Lower leg skin (tissue), 4 donors: ENCODE measurements at places on chromosomes 3 and 15.

DNA sequence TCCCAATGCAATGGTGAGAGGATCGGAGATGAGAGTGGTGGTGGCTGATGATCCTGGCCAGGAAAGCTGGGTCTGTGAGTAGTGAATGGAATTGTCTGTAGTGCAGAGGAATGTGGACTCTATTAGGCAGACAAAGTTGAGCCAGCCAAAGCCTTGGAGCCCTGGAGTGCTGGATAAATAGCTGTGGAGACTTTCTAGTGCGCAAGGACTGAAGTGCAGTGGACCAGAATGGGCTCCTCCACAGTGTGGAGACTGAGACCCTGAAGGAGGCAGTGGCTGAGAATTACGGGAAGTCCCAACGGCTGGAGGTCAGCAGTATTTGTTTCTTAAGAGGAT is 874 bp downstream of the ZNF662 start:
- DNase-seq = no peak

DNA sequence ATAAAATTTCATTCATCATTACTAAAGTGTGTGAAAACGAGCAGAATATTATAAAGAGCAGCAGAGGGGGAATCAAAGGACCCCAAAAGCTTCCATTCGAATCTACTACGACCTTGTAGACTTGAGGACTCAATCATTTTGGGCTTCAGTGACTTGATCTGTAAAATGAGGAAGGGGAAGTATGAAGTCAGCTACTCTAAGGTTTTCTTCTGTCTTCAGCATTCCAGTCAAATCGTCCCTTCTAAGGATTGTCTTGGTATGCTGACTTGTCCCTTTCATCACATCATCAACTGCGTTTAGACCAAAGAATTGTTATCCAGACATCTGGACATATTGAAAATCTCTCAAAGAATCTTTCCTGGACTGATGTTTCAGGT is 44.8 kb downstream of the PLD1 start:
- no peak for DNase-seq

- no peak for DNase-seq
Observed at GRCh38 chr15:25711164-25711563, 152.0 kb downstream of the ATP10A start.

DNA sequence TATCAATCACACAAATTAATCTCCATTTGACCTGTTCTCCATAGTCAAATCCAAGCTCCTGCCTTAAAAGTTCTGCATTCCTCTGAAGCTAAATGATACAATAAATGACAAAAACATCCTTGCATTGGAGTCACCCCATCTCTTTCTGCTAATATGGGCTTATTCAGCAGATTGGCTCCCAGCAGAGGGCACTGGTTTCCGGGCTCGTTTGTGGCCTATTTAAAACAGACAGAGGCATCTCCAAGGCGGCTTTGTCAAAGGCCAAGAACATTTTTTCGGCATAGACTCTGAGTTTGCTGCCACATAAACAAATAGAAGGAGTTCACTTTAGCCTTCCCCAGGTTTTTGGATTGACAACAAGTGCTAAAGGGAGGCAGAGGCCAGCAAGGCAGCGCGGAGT is 204.4 kb upstream of the RASGRP1 start:
- DNase-seq = no peak

GRCh38 chr3:185353823-185354614 is 8.9 kb upstream of the MAP3K13 start:
- peak; percentile 57 for DNase-seq

- no peak for DNase-seq
Observed at GRCh38 chr3:14434498-14435151, 32.2 kb downstream of the SLC6A6 start.

DNA sequence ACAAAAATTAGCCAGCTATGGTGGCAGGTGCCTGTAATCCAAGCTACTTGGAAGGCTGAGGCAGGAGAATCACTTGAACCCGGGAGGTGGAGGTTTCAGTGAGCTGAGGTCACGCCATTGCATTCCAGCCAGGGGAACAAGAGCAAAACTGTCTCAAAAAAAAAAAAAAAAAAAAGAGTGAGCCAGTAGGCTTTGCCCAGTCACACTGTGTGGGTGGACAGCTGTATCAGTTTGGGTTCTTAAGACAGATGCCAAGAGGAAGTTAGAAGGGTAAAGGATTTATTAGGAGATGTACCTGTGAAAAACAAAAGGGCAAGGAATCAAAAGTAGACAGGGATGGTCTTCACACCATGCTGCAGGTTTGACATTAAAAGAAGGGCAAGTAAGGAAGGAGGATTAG is 86.1 kb upstream of the CGNL1 start:
- DNase-seq = no peak

DNA sequence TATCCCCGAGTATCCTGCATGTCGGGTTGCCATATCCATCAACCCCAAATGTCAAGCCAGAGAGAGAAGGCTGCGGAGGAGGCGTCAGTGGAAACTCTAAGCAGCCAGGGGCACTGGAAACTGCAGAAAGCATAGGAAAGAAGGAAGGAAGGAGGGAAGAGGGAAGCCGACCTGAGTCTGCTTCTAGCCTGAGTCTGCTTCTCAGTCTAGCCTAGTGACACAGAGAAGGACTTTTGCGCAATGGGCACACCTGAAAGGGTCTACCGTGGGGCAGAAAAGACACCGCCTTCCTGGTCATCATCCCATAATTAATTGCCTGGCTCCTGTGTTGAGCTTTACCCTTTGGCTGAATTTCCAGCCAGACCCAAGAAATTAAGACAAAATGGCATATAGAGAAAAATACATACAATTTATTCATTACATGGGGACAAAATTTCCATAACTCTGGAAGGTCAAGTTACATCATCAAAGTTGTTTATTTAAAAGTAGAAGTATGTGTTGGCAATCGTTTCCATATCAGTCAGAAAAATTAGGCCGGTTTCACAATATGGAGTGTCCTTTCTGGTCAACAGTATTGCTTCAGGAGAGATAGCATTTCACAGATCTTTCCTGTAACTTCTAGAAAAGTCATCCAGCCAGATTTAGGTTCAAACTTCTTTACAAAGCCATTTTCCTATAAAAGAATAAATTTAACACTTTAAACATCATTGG is 10.3 kb downstream of the BCL2A1 start:
- no peak for DNase-seq

GRCh38 chr3:184842433-184842832 is 30.5 kb downstream of the VPS8 start:
- DNase-seq = no peak

GRCh38 chr15:40110866-40111550 is 2.3 kb upstream of the BMF start:
- DNase-seq = no peak

DNA sequence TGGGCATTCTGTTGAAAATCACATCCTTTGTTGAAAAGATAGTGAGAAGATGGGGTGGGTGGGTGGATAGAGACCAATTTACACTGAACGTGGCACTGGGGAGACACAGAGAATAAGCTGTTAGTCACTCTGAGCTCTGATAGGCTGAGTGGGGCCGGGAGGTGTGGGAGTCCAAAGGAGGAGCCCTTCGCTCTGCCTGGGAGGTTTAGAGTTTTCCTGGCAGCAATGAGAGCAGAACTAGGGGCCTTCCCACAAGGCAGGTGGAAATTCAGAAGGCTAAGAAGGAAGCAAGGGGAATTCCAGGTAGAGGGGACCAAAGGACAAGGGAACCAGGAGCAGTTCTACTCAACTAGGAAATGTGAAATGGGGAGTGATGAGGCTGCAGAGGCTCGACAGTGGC is 272.7 kb downstream of the RPLP1 start:
- no peak for DNase-seq

- peak; percentile 40 for DNase-seq
Observed at GRCh38 chr3:8741581-8742261, 8.1 kb downstream of the CAV3 start.

DNA sequence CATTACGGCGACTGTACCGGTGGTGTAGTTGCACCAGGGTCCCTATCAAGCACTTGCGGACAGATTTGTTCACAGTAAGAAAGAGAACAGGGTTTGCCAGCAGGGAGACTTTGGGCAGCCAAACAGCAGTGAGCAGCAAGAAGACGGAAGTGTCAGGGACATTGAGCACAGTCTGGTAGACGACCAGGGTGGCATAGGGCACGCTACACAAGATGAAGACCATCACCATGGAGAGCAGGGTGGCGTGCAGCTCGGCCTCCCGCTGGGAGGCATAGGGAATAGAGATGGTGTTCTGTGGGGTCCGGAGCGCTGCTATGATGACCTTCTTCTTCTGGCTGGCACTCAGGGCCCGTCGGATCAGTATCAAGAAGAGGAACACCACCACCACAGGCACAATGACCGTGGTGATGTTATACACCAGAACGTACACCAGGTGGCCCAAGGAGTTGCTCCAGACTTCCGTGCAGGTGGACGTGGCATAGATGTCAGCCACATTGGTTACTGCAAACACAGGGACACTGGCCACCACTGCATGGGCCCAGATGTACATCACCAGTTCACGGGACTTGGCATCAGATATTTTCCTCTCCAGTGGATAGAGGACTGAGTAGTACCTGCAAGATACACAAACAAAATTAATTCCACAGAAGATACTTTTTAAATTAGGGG is 19.1 kb upstream of the FSIP1 start:
- DNase-seq = no peak

DNA sequence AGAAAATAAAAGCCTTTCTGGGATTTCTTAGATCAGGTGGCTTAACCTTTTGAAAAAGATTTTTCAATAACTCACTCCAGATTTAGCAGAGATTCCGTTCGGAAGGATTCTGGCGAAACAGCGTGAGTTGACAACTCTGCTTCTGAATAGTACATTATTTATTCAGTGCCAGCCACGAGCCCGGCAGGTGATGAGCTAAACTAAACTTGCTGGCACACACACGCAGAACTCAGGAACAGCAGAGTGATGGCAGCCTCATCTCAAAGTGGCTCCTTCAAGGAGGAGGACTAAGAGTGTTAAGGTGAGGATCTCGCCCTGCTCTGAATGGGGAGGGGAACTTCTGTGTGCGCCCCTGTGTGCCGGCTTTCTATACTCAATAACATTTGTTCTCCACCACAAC is 114.3 kb downstream of the FAM43A start:
- peak; percentile 36 for DNase-seq

DNA sequence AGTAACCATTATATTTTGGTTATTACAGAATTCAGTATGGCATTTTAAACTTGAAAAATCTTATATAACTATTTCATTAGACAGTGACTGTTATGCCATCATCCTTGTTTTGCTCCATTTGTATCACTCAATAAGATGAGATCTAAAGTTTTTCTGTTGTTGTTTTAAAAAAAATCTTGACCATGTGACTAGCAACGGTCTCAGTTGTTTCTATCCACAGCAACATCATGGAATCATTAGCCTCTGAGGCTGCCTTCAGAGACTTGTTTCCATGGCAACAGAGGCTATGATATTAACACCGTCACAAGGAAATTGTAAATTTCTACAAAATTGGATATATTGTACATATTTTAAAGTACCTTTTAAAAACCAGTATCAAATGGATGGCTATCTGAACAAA is 129.8 kb downstream of the DLG1 start:
- DNase-seq = no peak

GRCh38 chr15:91465696-91466095 is 365.6 kb downstream of the SV2B start:
- no peak for DNase-seq

- DNase-seq = no peak
Observed at GRCh38 chr15:42080186-42080918, 14.0 kb downstream of the PLA2G4D start.

- DNase-seq = no peak
Observed at GRCh38 chr15:92586383-92586942, 69.1 kb downstream of the FAM174B start.

DNA sequence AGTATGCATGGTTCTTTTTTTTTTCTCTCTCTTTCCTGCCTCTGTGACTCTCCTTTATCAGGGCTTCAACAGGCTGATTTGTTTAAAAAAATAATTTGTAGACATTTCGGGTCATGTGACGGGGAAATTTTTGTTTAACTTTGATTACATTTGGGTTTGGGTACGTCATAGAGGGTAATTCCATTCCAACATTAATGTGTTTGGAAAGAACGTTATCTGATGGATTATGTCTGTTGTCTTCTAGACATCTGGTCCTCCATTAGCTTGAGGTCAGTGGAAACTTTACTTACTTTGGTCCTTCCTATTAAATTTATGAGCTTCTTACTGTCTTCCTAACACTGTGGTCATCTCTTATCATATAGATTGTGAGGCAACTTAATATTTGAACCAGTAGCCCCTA is 80.9 kb downstream of the STT3B start:
- no peak for DNase-seq

- DNase-seq = no peak
Observed at GRCh38 chr3:157374933-157375332, 61.7 kb upstream of the PTX3 start.

- DNase-seq = no peak
Observed at GRCh38 chr3:53740956-53741355, 105.3 kb downstream of the CHDH start.

GRCh38 chr3:161500068-161500796 is 3.6 kb downstream of the OTOL1 start:
- DNase-seq = no peak

DNA sequence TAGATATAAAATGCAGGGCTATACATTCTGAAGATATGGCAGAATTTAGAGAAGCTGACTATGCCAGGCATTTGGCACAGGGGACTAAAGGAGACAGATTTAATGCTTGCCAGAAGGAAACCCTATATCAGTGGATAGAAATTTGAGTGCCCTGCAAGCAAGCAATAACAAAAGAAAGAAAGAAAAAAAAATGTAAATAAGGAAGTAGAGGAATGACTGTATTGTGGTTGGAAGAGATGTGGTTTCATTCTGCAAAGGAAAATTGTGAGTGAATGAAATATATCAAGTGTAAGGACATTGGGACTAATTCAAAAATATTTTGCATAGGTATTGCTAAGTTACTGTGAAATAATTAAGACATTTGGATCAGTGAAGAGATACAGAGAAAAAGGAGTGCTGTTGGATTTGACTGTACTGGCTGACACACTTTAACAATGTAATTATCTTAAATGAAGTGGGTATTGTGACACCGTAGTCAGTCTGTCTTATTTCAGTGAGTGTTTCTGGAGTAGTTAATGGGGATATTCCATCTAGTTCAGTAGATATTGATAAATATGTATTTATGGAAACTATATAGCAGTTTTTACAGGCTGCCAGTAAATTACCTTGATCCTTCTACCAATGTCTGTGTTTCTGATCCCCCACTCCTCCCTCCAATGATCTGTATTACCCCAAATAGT is 418.2 kb downstream of the CNTN4 start:
- no peak for DNase-seq

- DNase-seq = no peak
Observed at GRCh38 chr3:182697345-182697919, 95.9 kb upstream of the ATP11B start.

GRCh38 chr3:198062068-198062465 is 102.0 kb downstream of the LMLN start:
- DNase-seq = no peak
